Activated CD8-positive, alpha-beta memory T cell treated with anti-CD3 and anti-CD28 coated beads for 48 hours (primary cell): ENCODE measurements at places on chromosomes 3 and 15.

GRCh38 chr3:139505829-139506386 is 29.6 kb upstream of the RBP2 start:
- DNase-seq = no peak

DNA sequence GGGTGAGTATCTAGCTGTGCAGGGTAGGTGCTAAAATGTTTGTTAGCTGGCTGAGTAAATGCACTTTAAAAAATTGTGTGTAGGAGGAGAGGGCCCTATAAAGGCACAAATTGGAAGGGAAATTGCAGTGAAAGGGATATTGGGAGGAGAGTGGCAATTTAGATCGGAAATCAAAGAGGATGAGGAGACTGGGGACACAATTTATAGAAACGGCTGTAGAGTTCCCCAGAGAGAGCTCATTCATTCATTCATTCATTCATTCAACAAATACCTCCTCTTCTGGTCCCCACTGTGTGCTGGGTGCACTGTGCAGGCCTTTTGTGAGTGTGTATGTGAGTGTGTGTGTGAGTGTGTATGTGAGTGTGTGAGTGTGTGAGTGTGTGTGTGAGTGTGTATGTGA is 2.4 kb downstream of the DNAJA4 start:
- no peak for DNase-seq

DNA sequence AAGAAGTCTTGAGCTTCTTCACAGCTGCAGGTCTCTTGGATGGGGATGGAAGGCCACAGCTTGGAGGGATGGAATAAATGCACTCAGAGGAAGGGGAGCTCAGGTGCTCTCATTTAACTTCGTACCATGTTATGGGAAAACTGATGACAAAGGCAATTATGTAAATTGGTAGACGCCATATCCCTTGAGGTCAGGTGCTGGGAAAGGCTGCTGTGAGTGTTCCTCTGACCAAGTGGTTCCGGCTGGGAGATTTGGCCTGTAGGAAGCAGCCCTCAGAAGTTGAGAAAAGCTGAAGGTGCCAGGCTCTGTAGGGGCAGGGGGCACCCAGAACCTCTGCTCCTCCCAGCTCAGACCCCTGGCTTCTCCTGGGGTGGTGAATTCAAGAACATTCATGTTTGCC is 47.1 kb downstream of the FAH start:
- DNase-seq = no peak

DNA sequence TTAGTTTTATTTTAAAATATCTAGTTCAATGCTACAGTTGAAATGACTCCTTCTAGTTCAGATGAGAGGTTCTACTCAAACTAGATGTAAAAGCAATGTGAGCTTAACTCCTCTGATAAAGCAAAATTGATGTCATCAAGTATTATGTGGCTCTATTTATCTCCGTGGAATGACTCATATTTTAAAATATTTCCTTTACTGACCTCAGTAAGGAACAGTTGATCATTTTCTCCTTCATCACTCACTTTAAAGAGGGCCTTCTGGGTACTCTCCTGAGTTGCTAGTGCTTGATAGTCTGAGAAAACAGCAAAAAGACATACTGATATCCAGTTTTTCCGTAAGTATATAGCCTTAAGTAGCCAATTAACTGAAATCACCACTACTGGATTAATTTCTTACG is 1099.3 kb downstream of the ROBO2 start:
- DNase-seq = no peak

GRCh38 chr15:85030301-85030929 is 48.8 kb downstream of the PDE8A start:
- no peak for DNase-seq

DNA sequence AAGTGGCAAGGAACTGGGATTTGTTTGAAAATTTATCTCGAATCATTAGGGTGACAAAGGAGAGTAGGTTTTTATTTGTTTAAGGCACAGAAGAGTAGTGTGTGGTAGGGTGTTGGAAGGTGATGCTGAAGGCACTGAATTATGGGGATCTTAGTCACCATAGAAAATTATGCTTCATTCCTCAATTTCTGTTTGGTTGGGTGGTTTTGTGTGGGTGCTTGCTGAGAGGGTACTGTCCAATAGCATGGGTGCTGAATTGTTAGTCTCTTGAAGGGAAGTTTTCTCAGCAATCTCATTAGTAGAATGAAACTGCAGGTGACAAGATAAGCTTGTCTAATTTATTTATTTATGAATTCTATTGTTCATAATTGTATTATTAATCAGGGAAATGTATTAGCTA is 610.9 kb downstream of the AGBL1 start:
- no peak for DNase-seq

DNA sequence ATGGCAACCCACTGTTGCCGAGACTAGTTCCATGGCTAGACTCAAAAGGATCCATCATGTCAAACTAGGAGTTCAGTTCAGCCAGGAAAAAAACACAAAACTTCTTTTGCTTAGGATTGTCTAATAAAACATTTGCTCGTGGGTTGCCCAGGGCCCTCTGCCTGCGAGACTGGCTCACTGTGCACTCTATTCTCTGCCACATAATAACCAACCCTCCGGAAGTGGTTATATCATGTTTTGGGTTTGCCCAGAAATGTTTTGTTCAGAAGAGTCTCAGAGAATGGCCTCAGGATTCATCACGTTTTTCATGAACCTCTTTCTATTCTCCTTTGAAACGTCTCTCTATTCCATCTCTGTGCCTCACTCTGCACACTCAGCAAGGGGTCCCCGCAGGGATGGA is 216.1 kb downstream of the SV2B start:
- DNase-seq = no peak

- DNase-seq = no peak
These were observed 32.0 kb downstream of the PLA2G4D start for GRCh38 chr15:42062284-42062806.

DNA sequence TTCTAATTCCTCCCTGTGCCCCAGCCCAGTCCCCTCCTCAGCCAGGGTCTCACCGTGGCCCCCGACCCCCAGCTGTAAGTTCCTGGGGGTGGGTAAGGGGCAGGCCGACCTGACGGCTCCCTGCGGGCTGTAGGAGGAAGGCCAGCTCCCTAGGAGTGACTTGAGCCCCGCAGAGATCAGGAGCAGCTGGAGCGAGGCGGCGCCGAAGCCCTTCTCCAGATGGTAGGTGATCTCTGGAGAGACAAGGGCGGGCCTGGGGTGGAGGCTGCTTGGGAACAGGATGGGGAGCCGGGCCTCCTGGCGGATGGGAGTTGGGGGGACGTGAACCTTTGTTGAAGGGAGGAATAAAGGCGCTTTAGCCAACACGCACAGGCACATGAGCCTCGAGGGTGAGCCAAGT is 4.2 kb downstream of the SLC28A1 start:
- DNase-seq = no peak
